Amniotic epithelial cell (primary cell): ENCODE measurements at places on chromosomes 12 and 14.

DNA sequence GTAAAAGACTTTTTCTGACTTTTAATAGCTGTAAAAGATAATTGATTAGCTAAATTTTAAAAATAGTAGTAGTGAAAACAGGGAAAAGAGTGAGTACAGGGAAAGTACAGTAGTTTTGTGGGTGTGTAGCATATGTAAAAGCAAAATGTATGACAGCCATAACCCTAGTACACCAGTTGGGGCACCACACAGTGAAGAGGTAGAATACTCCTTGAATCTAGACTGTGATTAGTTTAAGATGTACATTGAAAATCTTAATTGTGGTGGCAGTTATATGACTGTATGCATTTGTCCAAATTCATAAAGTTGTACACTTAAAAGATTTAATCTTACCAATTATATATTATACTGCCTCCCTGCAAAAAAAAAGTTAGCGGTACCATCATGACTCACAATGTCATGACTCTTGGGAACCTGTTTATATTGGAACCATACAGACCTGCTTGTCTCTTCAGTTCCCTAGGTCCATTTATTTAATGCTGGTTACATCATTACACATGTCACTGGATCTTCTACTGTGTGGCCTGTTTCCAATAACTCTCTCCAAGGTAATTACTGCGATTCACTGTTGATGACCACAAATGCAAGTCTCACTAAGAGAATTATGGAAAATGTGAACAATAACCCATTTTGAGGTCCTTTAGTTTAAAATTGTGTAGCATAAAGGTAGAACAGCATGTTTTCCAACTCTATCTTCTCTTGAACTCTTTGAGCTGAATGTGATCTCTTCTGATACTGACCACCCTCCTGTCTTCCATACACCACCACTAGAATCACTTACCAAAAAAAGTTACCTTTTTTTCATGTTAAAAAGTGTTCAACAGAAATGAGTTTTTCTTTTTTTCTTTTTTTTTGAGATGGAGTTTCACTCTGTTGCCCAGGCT is 264.2 kb upstream of the AMIGO2 start:
- DNase-seq, result no peak

- peak; percentile 90 for DNase-seq
These were observed 14.6 kb upstream of the EEA1 start for GRCh38 chr12:92943482-92944250.

- no peak for DNase-seq
These were observed 28.0 kb downstream of the CALM1 start for GRCh38 chr14:90424686-90425372.

DNA sequence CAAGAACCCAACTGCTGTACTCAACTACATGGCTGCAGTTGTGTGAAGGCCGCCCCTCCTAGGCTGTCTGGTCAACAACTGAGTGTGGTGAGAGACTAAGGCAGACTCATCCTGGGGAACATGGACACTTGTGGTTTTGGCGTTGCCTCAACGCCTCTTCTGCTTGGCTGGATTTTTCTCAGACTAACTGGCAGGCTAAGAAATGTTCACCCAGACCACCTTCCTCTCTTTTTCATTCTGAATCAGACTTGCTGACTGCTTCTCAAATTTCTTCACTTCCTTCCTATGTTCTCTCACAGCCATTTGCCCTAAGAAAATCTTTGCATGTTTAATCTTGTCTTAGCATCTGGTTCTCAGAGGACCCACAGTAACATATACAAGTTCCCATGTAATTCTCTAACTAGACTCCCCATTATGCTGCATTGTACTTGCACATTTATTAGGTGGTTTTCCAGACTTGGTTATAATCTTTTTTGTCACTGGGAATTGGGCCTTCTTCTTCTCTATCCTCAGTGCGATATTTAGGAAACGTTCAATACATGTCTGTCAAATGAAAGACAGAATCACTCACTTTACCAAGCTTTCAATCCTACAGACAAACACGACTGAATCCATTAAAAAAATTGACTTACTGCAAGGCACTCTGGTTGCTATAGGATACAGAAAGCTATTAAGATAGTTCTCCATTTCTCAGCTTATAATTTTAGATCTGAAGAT is 327.6 kb downstream of the CCER1 start:
- DNase-seq, result peak; percentile 57

- DNase-seq, result peak; percentile 44
These were observed 5.5 kb upstream of the CCDC175 start for GRCh38 chr14:59582161-59582560.

DNA sequence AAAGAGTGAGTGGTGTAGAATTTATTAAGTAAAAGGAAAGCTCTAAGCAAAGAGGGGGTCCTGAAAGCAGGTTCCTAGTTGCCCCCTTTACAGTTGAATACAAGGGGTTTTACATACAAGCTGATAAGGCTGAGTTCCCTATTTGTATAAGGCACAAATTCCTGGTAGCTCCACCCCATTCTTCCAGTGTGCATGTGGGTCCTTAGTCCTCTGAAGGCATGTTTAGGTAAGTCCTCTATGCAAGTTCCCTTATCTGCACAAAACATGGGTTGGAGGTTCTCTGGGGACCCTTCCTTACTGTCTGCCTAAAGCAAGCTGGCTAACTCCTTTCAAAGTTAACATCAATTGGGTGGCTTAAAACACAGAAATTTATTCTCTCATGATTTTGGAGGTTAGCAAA is 2.9 kb upstream of the FAR2 start:
- DNase-seq, result no peak

- DNase-seq, result no peak
These were observed 9.3 kb upstream of the DENND5B start for GRCh38 chr12:31600252-31600651.

GRCh38 chr12:124898200-124898922 is 16.1 kb downstream of the UBC start:
- DNase-seq, result peak; percentile 25

GRCh38 chr14:74350211-74350927 is 2.1 kb downstream of the VRTN start:
- DNase-seq, result no peak

- peak; percentile 69 for DNase-seq
These were observed 32.4 kb downstream of the BICD1 start for GRCh38 chr12:32139064-32139421.

- no peak for DNase-seq
These were observed 28.4 kb upstream of the B4GALNT1 start for GRCh38 chr12:57661376-57661775.

DNA sequence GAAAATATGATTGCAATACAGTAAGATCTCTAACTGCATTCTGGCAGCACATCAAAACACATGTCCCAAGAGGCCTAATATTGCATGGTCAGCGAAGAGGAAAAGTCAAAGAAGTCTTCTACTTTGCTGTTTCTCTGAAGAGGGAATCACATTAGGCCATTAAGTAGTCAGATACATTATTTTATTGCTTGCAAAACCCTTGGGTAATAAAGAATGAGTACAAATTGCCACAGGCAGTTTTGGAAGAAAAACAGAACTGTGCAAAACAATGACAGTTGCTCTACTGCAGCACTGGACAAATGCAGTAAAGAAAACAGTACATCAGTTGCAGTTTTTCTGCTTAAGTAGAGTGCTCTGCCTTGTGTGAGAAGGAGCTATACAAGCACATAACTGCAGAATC is 211.9 kb downstream of the MED13L start:
- DNase-seq, result peak; percentile 7

- DNase-seq, result no peak
These were observed 52.2 kb upstream of the ANO2 start for GRCh38 chr12:5997260-5997659.

- no peak for DNase-seq
These were observed 238.7 kb upstream of the OR4E1 start for GRCh38 chr14:21912367-21912766.

DNA sequence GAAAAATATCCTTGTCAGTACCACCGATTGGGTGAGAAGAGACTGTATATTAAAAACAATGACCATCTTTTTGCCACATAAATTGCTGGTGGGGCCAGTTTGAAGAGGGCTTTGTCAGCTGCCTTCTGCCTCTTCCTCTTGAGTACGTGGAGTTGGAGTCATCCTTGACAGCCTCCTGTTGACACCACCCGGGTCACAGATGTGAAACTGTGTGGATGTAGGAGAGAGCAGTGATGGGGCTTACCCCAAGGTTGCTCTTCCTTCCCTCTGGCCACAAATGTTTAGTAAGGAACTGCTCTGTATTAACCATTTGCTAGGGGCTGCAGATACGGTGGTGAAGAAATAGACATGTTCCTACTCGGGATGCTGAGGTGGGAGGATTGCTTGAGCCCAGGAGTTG is 12.2 kb downstream of the PTPN11 start:
- DNase-seq, result no peak

GRCh38 chr12:7016958-7017571 is 1.2 kb downstream of the LPCAT3 start:
- DNase-seq, result no peak

GRCh38 chr12:120775862-120776552 is 50.4 kb downstream of the ACADS start:
- DNase-seq, result peak; percentile 53

DNA sequence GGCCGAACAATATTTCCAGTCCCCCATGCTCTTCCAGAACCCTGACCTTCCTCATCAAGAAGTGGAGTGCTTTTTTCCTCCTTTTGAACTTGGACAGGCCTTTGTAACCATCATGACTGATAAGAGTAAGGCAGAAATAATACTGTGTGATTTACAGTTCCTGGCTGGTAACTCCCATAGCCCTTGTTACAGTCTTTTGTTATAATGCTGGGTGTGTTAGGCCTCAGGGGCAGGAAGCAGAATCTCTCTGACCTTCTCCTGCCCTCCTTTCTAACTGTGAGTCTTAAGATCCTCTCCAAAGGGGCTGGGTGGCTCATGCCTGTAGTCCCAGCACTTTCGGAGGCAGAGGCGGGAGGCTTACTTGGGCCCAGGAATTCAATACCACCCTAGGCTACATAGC is 59.5 kb downstream of the BCAT1 start:
- peak; percentile 24 for DNase-seq

DNA sequence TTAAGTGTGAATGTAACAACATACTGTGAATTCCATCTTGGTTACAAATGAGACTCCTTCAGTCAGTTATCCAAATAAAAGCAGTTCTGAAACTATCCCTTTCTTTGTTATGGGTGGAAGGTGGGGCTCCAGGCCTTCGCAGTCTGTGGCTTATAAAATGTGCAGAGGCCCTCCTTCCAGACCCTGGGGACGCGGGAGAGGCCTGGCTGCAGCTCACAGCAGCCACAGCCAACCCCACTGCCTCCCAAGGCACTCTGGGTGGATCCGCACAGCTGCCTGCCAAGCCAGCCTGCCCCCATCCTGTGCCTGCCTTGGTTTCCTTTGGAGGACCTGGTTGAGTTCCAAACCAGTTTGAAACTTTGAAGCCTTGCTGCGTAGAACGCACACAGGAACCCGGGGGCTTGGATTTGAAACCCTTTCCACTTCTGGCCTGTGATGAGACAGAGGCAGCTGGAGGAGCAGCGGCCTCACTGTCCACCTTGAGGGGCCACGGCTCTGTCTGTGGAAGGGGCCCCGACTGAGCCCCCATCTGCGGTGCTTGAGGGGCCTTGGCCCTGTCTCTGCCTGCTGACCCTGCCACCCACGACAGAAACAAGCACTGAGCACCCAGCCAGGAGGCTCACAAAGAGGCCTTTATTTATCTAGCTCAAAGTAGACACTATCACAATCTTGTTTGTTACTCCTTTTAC is 30.4 kb downstream of the CCNK start:
- no peak for DNase-seq

GRCh38 chr12:92665496-92665895 is 37.3 kb upstream of the PLEKHG7 start:
- no peak for DNase-seq

DNA sequence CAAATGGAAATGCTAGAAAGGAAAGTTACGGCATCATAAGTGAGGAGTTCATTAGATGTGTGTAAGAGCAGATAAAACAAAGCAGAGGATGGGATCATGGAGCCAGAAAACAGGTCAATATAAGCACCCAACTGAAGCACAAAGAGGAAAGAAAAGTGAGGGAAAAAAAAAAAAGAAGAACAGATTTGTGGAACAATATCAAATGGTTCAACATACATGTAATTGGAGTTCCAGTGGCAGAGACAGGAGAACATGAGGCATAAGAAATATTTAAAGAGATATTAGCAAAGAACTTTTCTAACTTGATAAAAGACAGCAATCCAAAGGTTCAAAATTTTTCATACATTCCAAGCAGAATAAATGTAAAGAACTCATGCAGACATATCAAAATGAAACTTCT is 54.1 kb downstream of the SPTSSA start:
- no peak for DNase-seq

DNA sequence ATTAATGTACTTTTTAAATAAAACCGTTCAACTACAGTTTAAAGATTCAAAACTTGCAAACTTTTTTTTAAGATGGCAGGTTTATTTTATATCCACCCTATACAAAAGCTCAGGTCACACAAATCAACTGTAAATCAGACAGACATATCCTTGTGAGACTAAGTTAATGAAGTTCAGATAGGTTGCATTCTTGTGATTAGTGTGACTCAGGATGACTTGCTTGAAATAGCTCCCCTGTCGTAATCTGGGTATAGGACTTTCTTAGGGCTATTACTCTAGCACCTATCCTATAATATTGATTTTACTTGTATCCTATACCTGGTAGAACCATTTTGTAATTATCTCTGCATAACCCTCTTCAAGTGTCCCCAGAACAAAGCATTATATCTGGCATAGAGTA is 9.5 kb upstream of the PRKD1 start:
- peak; percentile 57 for DNase-seq
